ENCODE measurements at places on chromosomes 16 and 17.

DNA sequence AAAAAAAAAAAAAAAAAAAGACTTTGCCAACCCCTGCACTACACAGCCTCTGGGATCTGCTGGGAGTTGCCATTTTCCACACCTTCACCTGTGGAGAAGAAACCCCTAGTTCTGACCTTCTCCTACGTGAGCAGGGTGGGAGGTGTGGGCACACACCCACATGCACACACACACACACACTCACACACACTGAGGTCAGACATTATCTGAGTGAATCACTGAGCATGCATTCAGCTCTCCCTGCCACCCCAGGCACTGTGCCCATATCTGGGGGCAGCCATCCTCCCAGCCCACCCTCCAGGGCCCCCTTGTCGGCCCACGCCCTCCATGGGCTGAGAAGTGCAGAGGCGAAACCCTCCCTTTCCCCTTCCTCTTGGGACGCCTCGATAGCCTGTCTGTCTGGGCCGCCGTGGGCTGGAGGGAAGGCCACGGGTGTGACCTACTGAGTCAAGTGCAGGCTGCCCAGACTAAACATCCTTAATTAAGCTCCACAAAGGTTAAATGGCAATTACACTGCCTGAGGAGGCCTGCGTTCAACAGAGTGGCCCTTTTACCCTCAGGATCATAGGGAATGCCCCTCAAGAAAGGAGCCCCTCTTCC, 143.8 kb downstream of the C16orf95 start:
- DNase-seq = no peak

- no peak for DNase-seq
Observed at GRCh38 chr17:45868276-45868675, 23.6 kb downstream of the SPPL2C start.

DNA sequence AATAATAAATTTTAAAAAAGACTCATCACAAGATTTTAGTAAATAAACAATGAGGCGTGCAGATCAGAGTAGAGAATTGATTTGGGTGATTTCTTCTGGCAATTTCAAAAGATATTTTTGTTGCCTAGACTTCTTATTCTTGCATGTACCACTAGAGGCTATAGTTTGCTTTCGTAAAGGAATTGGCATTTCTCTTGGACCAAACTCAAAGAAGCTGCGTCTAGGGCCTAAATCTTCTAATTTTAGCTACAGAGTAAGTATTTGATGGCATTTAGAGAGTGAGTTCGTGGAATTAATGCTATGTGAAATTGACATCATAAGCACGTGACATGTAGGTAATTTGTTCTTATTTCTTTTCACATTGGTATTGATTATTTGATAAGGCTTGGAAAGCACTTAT, 24.4 kb upstream of the ABCC11 start:
- DNase-seq = no peak

DNA sequence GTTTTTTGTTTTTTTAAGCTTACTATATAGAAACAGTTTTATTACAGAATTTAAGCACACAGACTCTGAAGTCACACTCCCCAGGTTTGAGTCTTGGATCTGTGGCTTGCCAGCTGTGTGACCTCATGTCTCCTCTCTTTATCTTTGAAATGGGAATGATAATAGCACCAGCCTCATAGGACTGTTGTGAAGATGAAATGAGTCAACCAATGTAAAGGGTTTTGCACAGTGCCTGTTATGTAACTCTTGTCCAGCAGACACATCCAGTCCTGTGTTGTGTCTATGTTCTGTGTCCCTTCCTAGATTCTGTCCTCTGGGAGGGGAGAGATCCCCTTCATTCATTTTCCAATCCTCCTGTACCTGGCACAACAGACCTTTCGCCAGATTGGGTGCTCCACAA, 3.1 kb upstream of the CPD start:
- no peak for DNase-seq

DNA sequence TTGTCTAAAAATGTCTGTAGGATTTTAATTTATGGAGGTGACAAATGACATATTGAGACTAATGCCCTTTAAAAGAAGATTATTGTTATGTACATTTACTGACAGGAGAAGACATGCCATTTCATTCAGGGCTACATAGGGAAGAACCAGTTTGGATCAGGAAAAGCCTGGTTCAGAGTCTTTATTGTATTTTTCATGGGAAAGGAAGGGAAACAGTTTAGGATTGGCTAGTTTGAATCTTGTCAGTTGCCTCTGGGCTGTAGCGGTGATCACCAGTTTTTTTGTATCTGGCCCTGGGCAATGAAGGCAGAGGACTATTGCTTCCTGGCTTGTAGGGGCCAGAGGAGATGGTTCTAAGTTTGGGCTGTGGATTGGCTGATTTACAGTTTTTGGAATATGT, 31.8 kb downstream of the NSRP1 start:
- no peak for DNase-seq

- no peak for DNase-seq
Observed at GRCh38 chr16:6510261-6510660, 822.4 kb upstream of the RBFOX1 start.

DNA sequence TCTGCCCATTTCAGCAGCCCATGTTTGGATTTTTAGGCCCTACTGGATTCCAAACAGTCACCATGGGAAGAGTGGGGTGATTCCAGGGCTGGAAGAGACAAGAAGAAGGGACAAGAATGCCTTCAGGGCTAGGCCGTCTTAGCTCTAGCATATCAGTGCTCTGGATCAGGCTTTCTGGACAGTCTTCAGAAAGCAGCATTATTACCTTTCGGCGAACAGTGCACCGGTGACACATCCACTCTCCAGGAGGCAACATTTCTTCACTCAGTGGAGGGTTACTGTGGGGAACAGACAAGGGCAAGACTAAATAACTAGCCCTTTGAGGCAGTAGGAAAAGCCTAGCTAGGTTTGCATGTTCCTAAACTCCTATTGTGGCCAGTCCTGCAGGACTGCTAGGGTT, 23.9 kb upstream of the DHRS13 start:
- DNase-seq = no peak

- no peak for DNase-seq
Observed at GRCh38 chr17:68143425-68143824, 104.4 kb upstream of the AMZ2 start.

DNA sequence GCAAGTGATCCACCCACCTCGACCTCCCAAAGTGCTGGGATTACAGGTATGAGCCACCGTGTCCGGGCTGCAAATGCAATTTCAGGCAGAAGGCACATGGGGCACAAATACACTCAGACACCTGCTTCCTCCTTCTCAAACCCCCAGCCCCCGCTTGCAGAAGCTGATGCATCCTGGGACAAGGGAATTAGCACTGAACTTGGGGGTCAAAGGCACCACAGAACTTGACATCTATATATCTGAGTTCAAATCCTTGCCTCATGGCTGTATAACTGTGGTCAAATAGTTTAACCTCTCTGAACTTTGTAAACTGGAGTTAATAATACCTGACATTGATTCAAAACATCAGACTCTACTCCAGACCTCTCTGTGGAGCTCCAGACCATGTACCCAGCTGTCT, 4.1 kb upstream of the ARL5C start:
- DNase-seq = no peak

GRCh38 chr17:32876417-32877163, at the start of gene MYO1D:
Gene MYO1D, minus strand, starts transcription at chr17:32877124. Its CDS starts 252 bp downstream, at chr17:32876872.
- peak; percentile 32 for DNase-seq

DNA sequence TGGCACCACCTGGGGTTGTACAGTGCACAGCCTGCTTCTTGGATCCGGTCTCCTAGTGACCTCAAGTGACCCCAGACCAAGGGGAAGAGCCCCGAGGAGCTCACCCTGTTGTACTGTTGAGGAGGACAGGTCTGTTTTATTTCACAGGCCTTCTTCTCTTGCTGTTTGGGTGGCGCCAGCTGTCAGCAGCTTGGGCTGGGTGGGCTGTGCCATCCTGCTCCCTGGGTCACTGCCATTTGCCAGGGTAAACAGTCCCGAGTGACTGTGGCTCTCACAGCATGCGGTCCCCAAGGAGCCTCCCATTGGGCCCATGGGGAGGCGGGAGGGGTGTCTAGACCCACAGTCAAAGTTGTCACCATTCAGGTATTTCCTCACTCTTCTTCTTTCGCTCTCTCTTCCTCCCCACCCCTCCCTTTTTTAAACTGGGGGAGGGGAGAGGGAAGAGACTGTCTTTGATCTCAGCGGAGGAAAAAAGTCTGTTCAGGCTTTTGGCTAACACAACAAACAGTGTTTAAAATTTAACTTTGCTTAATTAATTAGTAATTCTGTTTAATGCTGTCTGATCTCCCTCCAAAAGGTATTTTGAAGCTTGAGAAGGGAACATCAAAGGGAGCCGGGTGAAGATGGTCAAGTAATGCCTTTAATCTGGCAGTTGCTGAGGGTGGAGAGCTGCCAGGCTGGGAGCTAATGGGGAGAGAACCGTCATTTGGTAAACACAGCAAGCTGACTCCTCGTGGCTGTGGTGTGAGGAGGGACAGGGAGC, 64.0 kb downstream of the SNX20 start:
- no peak for DNase-seq
